Diencephalon (tissue), 1 donor: ENCODE measurements at places on chromosomes 3 and 15. TPM values are rescaled to one million over a fixed set of nuclear protein-coding genes. Genes with fewer than 3 reads are reported as not detected.

The SPATA12 gene
- total RNA-seq = not detected

The SPINK8 gene
- not detected for total RNA-seq

The PIGZ gene
- 5.1 TPM for total RNA-seq

The CCR8 gene
- not detected for total RNA-seq

The KNG1 gene
- not detected for total RNA-seq

The ZNF619 gene
- total RNA-seq = 6.2 TPM

The SLC28A2 gene
- not detected for total RNA-seq

The KBTBD8 gene
- total RNA-seq = 18.5 TPM

The KCNH8 gene
- total RNA-seq = 18.0 TPM

The MOBP gene
- total RNA-seq = 0.92 TPM

The SEC11A gene
- 82.8 TPM for total RNA-seq

The WNT5A gene
- 16.4 TPM for total RNA-seq

The PDZRN3 gene
- total RNA-seq = 35.5 TPM
